ENCODE measurements at places on chromosomes 1 and 21. TPM values are rescaled to one million over a fixed set of nuclear protein-coding genes. Genes with fewer than 3 reads are reported as not detected.

DNA sequence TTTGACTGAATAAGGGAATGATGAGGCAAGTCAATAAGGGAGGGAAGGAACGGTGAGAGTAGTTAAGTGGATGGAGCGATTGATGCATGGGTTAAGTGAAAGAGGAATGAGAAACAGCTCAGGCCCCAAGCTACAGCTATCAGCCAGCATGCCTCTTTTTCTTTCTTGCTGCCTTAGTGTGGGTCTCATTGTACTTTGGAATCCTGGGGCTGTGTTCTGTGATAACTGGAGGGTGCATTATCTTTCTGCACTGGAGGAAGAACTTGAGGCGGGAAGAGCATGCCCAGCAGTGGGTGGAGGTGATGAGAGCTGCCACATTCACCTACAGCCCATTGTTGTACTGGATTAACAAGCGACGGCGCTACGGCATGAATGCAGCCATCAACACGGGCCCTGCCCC is 1.0 kb downstream of the TEX38 start:
- DNase-seq, result no peak
- no peaks in the 10 kb centered on the region for H3K4me1 ChIP-seq
- H3K4me3 ChIP-seq, result no peak overlapping the region
- no peaks in the 10 kb centered on the region for H3K27me3 ChIP-seq
- no peak overlapping the region for H3K27ac ChIP-seq

- peaks cover 71% of the 10 kb centered on the region for H3K4me1 ChIP-seq
- no peaks in the 10 kb centered on the region for H3K27me3 ChIP-seq
- peak overlapping the region; percentile 92 for H3K27ac ChIP-seq
- H3K36me3 ChIP-seq, result no peaks in the 10 kb centered on the region
Observed at GRCh38 chr1:21338573-21339355, 48.5 kb upstream of the ECE1 start.

DNA sequence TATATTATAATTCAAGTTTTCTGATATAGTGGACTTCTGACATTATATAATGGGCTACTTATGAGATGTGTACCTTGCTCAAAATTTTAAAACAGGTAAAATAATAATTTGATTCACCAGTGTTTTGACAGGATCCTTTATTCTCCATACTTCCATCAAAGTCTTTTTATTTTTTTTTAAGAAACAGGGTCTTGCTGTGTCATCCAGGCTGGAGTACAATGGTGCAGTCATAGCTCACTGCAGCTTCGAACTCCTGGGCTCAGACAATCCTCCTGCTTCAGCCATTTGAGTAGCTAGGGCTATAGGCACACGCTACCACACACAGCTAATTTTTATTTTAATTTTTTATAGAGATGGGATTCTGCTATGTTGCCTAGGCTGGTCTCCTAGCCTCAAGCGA is 129.4 kb downstream of the NRDC start:
- no peak overlapping the region for H3K4me3 ChIP-seq
- H3K27me3 ChIP-seq, result no peaks in the 10 kb centered on the region
- H3K4me1 ChIP-seq, result peaks cover 6% of the 10 kb centered on the region
- no peak for DNase-seq
- no peak overlapping the region for H3K27ac ChIP-seq
- peaks cover 3% of the 10 kb centered on the region for H3K36me3 ChIP-seq

DNA sequence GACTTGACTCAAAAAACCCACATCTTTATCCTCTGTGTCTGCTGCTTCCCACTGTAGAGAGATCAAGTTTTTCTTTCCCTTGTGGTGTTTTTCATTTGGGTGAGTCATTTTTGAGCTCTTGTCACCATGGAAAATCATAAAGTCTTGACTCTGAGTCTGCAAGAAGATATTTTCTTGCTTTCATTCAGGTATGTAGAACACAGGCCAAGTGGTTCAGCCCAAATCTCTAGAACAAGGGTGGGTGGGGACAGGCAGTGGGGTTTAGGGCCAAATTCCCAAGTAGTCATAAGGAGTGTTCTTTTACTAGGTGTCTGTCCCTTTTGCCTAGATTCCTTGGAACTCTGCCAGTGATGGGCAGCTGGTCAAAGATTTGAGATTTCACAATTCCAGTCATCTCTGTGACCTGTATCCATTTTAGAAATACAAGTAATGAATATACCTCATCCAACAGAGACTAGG is 21.5 kb upstream of the ARHGAP29 start:
- H3K4me3 ChIP-seq, result no peak overlapping the region
- H3K27me3 ChIP-seq, result no peaks in the 10 kb centered on the region
- peaks cover 4% of the 10 kb centered on the region for H3K4me1 ChIP-seq
- H3K36me3 ChIP-seq, result no peaks in the 10 kb centered on the region
- peak overlapping the region; percentile 62 for H3K27ac ChIP-seq

DNA sequence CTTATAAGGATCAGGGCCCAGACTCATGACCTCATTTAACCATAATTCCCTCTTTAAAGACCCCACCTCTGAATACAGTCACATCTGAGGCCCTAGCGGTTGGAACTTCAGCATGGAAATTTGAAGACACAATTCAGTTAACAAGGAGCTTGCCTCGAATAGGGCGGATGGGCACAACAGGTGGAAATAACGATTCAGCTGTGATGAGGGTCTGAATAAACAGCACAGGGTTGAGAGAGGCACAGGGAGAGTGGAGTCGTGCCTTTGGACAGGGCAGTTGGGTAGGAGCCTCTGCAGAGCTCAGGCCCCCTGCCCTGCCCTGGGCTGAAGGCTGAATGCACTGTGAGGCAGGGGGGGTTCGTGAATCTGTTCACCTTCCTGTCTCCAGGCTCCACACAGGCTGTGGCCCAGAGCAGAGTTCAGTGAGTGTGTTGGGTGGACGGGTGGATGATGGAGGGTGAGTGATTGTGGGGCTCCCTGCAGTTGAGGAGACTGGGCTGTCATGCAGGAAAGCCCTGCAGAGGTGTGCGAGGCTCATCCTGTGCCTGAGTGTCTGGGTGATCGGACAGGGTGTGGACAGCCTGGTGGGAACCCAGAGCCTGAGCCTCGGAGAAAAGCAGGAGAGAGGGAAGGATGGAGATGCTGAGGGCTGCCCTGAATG is 243.1 kb downstream of the FOXD2 start:
- no peaks in the 10 kb centered on the region for H3K36me3 ChIP-seq
- H3K27ac ChIP-seq, result no peak overlapping the region
- H3K4me1 ChIP-seq, result peaks cover 17% of the 10 kb centered on the region
- no peak for DNase-seq

DNA sequence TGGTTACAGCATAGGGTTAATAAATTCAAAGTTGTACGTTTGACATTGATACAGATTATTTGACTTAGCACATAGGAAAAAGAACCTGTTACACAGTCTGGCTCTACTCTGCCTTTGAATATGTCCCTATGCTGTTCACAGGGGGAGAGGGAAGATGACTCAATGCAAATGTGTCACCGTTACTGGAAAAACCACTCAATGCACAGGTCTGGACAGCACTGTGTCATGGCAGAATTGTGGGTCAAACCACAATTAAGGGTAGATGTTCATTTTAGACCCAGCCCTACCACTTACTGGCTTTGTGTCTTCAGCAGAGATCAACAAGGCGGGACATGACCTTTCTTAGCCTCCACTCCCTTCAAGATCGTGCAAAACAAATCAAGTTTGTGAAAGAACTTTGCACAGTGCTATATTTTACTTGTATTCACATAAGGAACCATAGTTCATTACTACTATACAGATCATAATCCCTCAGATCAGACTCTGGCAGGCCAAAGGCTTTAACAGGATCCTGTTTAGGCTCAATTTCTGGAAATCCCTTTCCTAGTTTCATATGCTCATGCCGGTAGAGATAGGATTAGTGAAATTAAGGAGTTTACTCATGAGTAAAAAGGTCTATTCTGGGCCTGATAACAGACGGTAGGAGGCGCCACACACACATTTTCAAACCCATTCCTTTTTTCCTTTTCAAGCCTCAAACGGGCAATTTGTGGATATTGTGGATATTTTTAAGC is 22.1 kb downstream of the EIF2D start:
- peak overlapping the region; percentile 19 for H3K27ac ChIP-seq
- no peaks in the 10 kb centered on the region for H3K4me1 ChIP-seq
- no peak overlapping the region for H3K4me3 ChIP-seq
- DNase-seq, result no peak
- no peaks in the 10 kb centered on the region for H3K27me3 ChIP-seq

DNA sequence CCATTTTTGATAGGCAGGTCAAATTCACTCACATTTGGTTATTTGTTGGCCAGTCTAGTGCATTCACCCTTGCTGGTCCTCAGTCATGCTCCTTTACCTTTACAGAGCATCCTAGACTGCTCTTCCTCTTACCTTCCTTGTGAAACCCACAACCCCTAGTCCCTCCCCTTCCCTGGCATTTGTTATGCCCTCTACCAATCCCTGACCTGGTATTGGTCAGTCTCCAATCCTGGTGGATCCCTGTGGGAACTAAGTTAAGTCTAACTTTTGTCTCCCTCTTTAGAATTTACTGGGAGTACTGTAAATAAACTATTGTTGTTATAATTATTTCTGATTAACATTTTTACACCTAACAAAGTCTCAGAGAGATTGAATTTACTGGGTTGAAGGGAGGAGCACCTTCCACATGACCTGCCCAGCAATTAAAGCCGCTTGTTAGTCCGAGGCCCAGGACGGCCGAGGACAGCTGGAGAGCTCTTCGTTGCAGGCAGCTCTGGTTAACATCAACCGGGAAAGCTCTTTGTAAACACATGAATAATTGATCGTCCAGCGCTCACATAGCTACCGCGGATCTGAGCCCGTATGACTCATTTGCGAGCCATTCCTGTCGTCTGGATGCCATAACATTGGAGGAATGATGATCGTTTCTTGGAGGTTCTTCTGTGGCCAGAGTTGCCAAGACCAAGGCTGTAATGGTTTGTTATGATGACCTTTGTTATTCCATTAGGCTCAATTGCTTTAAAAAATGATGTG is 31.9 kb downstream of the MTARC1 start:
- no peaks in the 10 kb centered on the region for H3K27me3 ChIP-seq
- peaks cover 3% of the 10 kb centered on the region for H3K36me3 ChIP-seq
- H3K4me1 ChIP-seq, result peaks cover 16% of the 10 kb centered on the region
- no peak overlapping the region for H3K4me3 ChIP-seq

GRCh38 chr1:151849126-151849525 is 4.4 kb downstream of the THEM5 start:
- no peaks in the 10 kb centered on the region for H3K27me3 ChIP-seq
- no peaks in the 10 kb centered on the region for H3K4me1 ChIP-seq
- H3K4me3 ChIP-seq, result no peak overlapping the region
- no peak for DNase-seq

DNA sequence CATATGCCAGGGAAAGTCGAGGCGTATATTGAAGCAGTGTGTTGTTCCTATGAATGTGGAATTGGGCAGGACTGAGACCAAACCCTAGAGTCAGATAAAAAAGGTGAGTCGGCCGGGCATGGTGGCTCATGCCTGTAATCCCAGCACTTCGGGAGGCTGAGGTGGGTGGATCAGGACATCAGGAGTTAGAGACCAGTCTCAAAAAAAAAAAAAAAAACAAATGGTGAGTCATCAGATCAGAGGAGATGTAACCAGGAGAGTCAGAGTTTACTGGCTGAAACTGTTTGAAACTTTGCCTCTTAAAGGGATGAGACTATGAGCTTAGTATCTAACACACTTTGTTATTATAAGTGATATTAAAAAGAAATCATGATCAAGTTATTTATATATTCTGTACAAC is 26.4 kb upstream of the SYCP1 start:
- no peak for DNase-seq
- H3K36me3 ChIP-seq, result no peaks in the 10 kb centered on the region
- H3K4me3 ChIP-seq, result no peak overlapping the region
- H3K27ac ChIP-seq, result no peak overlapping the region

DNA sequence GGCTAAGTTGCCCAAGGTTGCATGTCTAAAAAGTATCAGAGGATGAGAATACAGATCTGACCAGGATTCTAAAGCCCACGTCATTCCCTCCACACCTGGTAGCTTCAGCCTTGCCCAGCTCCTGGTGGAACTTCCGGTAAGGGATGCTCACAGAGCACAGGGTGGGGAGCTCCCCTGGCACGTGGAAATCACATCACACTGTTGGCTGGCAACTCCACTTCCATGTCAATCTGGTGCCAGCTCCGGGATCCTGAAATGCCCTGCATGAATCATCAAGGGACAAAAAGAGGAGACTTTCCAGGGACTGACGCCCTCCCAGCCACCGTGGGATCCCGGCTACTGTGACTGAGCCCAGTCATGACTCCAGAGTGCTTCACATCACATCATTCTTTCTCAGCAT is 12.4 kb upstream of the BCAR3 start:
- no peaks in the 10 kb centered on the region for H3K36me3 ChIP-seq
- H3K27ac ChIP-seq, result peak overlapping the region; percentile 80
- H3K4me3 ChIP-seq, result no peak overlapping the region
- H3K27me3 ChIP-seq, result no peaks in the 10 kb centered on the region
- H3K4me1 ChIP-seq, result peaks cover 30% of the 10 kb centered on the region
- no peak for DNase-seq

DNA sequence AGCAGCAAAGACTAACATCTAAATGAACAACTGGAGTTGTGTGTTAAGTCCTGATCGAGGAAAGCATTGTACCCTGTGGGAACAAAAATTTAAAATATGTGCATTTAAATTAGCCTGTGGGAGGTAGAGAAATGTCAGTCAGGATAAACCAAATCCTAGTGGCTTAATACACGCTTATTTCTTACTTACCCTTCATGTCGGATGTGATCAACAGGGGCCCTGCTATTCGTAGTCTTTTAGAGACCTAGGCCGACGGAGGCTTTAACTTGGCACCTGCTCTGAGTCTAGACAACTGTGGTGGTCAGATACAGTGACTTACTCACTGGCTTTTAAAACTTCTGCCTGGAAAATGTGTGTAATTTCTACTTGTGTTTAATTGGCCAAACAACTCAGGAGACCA is 10.2 kb downstream of the GSTM3 start:
- no peak overlapping the region for H3K4me3 ChIP-seq
- no peak overlapping the region for H3K27ac ChIP-seq
- no peaks in the 10 kb centered on the region for H3K27me3 ChIP-seq
- no peak for DNase-seq
- H3K36me3 ChIP-seq, result no peaks in the 10 kb centered on the region

- H3K27ac ChIP-seq, result no peak overlapping the region
- no peaks in the 10 kb centered on the region for H3K4me1 ChIP-seq
- H3K27me3 ChIP-seq, result no peaks in the 10 kb centered on the region
- no peak for DNase-seq
- no peak overlapping the region for H3K4me3 ChIP-seq
- no peaks in the 10 kb centered on the region for H3K36me3 ChIP-seq
Observed at GRCh38 chr1:92447033-92447681, 39.6 kb downstream of the GFI1 start.

Gene ADORA1
- not detected for total RNA-seq

Gene SLC2A5
- 3.9 TPM for total RNA-seq

Gene NCMAP
- total RNA-seq, result not detected

Gene SV2A
- 22.7 TPM for total RNA-seq

Gene RAB3B
- total RNA-seq, result not detected

Gene E2F2
- total RNA-seq, result 0.14 TPM

Gene HOOK1
- 0.27 TPM for total RNA-seq
